ENCODE measurements at places on chromosomes 6 and 20.

GRCh38 chr6:154071711-154072110 is 32.7 kb downstream of the OPRM1 start:
- DNase-seq = no peak

DNA sequence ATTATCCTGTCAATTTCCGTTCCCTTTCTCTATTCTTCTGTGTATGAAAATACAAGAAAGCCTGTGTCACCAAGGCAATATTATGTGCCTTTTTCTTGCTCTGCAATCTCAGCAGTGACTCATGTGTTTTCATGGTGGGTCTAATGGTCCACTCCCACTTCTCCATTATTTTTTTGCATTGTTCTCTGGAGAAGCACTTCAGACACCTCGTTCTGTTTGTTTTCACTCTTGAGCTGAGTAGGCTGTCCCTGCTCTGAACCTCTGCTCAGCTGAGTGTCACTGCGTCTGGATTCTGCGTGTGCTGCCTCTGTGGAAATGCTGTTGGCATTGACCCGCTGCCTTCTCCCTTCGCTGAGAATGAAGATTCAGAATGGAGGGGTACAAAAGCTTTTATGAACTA is 230.6 kb downstream of the TMEM242 start:
- DNase-seq = no peak

DNA sequence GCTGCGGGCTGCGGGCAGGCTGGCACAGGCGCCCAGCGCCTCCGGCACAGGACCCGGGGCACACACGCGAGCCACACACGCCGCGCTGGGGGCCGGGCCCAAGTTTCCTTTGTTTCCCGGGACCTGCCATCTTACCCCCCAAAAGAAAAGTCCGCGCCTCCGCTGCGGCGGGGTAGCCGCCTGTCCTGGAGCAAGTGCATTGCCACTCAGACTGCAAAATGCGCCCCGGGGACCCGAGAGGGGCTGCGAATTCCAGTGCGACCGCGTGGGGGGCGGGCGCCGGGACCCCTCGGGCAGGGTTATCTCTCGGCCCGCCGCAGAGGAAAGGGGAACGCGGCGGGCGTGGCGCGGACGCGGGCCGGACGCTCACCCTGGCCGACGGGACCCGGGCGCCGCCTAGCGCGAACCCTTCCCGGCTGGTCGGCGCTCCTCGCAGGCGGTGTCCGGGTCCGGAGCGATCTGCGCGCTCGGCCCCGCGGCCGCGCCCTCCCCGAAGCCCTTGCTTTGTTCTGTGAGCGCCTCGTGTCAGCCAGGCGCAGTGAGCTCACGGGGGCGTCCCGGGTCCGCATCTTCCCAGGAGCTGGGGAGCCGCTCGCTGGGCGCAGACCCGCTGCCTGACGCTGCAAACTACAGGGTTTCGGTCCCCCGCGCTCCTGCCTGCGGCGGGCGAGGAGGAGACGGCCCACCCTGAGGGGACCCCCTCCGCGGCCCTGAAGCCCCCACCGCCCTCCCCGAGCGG is 639 bp upstream of the CD24 start:
- DNase-seq = peak; percentile 4

DNA sequence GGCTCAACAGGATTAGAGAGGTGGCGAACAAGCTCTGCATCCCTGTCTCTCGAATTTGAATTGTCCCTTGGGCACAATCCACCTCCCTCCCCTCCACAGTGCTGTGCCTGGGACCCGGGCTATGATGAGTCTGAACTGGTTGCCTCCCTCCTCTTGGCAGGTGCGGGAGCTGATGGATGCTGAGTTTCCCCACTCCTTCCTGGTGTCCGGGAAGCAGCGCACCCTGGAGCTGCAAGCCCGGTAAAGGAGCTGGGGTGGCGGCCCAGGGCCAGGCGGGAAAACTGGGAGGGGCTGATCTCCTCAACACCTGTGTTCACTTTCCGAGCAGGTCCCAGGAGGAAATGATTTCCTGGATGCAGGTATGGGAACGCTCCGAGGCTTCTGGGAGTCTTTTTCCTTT is 14.9 kb downstream of the FGD2 start:
- DNase-seq = no peak

DNA sequence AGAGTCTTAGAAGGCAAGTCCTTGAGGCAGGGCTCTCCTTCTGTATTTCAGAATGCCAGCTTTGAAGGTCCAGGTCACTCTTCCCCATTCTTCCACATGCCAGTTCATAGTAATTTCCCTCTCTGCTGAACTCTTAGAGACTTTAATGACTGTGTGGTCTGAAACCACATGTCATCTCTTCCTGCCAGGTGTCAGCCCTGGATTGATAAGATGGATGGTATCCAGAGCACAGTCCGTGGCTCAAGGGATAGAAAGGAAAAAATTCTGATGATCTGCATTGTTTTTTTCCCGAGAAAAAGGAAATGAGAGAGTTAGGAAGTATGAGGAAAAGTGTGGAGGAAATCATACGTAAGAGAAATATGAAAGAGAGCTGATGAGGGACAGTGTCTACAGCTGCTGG is 250.9 kb downstream of the TPBG start:
- no peak for DNase-seq

GRCh38 chr6:1605893-1606779 is 3.6 kb upstream of the FOXC1 start:
- no peak for DNase-seq

GRCh38 chr6:150713931-150714330 is 114.2 kb downstream of the PLEKHG1 start:
- DNase-seq = no peak

- no peak for DNase-seq
These were observed 654.8 kb downstream of the RNF144B start for GRCh38 chr6:19041906-19042305.

GRCh38 chr6:141484711-141485110 is 648.0 kb upstream of the GJE1 start:
- DNase-seq = no peak

- no peak for DNase-seq
These were observed 24.5 kb downstream of the ACSS1 start for GRCh38 chr20:25033265-25033923.

DNA sequence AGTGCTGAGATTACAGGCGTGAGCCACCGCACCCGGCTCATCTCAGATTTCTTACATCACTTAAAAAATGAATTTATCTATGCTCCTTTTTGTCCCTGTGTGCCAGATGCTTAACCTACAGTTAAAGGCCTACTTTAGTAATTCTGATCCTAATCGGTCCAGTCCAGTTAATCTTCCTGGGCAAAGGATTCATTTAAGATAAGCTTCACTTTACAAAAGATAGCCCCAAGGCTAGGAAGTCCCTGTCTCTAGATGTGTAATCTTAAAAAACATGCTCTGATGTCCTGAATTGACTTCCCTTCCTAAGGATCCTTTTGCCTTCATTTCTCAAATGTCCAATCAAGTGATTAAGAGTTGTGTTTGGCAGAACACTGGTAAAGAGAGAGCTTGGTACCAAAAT is 68.4 kb upstream of the IPCEF1 start:
- DNase-seq = no peak

- DNase-seq = no peak
These were observed 2.3 kb upstream of the TXNDC5 start for GRCh38 chr6:7912736-7913517.

GRCh38 chr20:50251383-50251748 is 60.7 kb downstream of the CEBPB start:
- no peak for DNase-seq

- DNase-seq = no peak
These were observed 36.5 kb downstream of the TRAM2 start for GRCh38 chr6:52540286-52540902.

DNA sequence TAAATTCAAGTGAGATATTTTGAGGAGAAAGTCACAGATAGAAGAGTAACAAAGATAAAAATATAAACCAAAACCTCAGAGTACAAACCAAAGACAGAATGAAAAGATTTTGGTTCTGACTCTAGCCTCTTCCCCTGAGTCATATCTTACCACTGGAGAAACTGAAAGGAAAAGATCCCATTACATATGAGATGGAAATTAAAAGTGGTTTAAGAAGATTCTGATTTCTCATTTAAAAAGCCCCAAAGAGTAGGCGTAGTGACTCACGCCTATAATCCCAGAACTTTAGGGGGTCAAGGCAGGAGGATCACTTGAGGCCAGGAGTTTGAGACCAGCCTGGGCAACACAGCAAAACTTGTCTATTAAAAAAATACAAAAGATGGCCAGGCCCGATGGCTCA is 30.6 kb downstream of the SPINT4 start:
- no peak for DNase-seq

DNA sequence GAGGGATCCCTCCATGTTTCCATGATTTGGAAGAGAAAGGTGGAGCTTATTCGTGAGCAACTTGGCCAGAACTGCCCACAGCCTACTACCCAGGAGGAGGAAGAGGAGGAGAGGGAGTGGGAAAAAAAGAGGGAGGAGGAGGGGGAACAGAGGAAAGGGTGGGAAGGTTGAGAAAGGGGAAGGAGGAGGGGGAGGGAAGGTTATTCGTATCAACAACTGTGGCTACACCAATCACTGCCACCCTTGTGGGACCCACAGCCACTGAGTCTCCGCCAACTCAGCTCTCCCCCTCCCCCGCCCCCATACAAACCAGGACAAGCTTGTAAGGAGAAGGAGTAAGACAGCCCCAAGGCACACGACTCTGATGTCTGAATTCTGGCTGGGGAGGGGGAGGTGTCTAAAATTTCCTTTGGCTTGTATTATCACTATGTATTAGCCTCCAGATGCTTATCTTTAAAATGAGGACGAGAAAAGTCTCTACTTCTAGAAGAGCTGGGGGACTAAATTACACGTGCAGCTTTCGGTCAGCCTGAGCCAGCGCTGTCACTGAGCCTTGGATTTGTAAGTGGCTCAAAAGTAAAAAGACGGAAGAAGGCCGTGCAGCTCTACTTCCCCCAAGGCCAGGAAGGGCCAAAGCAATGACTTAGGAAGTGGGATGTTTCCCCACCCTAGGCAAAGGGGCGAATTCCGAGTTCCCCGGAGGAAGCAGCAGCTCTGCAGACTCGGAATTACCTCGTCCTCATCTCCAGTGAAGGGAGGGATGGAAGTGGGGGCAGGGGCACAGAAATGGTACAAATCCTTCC is 1.0 kb downstream of the FKBP1A start:
- no peak for DNase-seq

DNA sequence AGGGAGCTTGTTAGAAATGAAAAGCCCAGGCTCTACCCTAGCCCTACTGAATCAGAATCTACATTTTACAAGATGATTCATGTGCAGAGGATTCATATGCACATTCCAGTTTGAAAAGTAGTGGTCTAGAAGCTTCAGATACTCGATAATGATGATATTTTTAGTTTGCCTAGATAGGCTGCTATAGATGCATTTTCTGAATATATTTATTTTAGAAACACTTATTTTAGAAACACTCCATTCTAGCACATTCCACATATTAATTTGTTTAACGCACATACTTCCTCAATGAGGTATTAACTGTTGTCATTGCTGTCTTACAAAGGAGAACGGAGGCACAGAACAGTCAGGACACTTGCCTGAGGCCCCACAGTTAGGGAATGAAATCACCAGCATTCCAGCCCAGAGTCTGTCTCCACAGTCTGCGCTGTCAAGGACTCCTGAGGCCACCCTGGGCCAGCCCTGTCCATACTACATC is 64.4 kb downstream of the SNAP25 start:
- DNase-seq = no peak

- no peak for DNase-seq
These were observed 52.1 kb downstream of the PHF20 start for GRCh38 chr20:35823937-35824336.

- no peak for DNase-seq
These were observed 22.6 kb upstream of the BTN3A2 start for GRCh38 chr6:26342106-26343004.

- DNase-seq = no peak
These were observed 1.7 kb upstream of the SLC22A2 start for GRCh38 chr6:160260367-160260766.

DNA sequence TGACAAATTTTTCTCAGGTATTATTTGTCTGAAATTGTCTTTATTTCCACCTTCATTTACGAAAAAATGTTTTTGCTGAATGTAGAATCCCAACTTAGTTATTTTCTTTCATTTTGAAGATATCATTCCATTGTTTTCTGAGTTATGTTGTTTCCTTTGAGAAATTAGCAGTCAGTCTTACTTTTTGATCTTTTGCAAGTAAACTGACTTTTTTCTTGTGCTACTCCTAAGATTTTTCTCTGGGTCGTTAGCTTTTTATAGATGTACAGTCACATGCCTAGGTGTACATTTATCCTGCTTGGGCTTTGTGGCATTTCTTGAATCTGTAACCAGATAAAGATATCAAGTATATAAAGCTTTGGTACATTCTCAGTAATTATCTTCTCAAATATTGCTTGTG is 29.6 kb upstream of the ASIP start:
- no peak for DNase-seq

- no peak for DNase-seq
These were observed 43.5 kb downstream of the HFE start for GRCh38 chr6:26130581-26131249.

- no peak for DNase-seq
These were observed 126.4 kb upstream of the MAFB start for GRCh38 chr20:40815156-40816038.

- no peak for DNase-seq
These were observed 75.1 kb upstream of the SYNJ2 start for GRCh38 chr6:157906537-157907061.

GRCh38 chr6:36180126-36180525 is 16.4 kb upstream of the BRPF3 start:
- DNase-seq = no peak

DNA sequence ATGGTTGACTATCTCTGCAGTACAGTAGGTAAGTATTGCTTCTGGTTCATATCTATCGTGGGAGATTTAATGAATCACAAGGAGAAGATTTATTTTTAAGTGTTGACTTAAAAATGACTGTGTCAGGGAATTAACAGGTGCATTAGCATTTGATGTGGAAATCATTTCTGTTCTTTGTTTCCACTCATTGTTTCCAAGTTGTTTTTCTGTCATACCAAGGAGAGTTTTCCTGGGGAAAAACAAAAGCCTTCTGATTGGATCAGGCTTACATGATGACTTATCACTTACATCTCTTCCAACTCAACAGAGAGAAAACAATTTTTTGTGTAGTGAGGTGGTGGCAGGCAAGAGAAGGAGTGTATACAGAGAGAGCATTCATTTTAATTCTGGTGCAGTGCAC is 686.4 kb downstream of the HTR1B start:
- DNase-seq = no peak

DNA sequence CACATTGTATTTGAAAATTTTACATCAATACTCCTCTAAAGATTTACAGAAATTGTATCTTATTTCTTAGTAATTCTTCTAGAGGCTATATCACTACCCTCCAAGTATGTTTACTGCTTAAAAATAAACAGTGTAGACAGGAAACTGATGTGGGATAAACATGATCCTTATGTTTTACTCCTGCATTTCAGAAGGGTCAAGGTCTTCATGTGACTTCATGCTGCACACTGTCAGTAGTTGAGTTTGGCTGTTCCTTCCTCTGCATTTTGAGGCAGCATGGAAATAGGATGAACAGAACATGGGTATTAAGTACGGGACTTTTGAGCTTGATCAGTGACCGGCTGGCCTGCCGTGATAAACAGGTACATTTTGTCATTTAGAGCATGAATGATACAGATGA is 179.2 kb upstream of the FERMT1 start:
- DNase-seq = no peak
